ENCODE measurements at places on chromosomes 5 and 9. TPM values are rescaled to one million over a fixed set of nuclear protein-coding genes. Genes with fewer than 3 reads are reported as not detected.

Gene PGGT1B
- total RNA-seq, result 18.8 TPM

Gene TAF7
- total RNA-seq, result 74.4 TPM

Gene NR5A1
- not detected for total RNA-seq

Gene SURF4
- total RNA-seq, result 205 TPM

Gene DMRT3
- total RNA-seq, result not detected

Gene GPR21
- not detected for total RNA-seq

Gene GFRA3
- total RNA-seq, result not detected

Gene PRDM9
- total RNA-seq, result not detected
